ENCODE measurements at places on chromosomes 7 and 10.

- DNase-seq = no peak
Measured at GRCh38 chr7:9557853-9558252, 1124.4 kb downstream of the NXPH1 start.

- DNase-seq = no peak
Measured at GRCh38 chr10:111175787-111176186, 99.0 kb downstream of the ADRA2A start.

DNA sequence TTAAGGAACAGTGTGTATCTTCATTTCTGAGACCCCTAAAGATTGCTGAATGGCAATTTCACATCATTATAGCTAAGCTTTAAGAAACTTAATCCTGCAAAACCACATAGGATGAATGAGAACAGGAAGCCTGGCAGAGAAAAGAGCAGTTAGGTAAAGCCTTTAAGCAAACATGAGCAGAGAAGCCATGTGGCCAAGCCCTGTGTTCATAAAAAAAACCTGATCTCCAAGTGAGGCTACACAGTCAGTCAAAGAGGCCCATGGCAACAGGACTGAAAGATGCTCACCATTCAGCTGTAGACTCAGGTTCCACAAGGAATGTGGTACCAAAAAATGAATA is 9.3 kb downstream of the LIPA start:
- DNase-seq = no peak

DNA sequence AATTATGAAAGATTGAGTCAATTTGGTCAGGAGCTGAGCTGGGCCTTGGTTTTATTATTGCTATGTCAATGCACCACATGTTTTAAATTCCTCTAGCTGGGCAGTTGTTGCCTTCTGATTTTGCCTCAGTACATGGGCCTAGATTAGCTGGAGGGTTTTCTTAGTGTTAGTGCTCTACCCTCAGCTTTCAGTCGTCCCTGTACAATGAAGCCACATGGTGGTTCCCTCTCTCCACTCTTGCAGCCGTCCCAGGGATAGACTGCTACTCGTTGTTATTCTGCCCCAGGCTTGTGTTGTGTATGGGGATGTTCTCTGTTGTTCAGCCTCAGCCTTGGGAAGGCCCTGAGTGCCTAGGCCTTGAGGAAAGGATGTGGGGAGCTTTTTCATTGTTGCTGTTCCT is 37.0 kb downstream of the NHLRC2 start:
- DNase-seq = no peak

DNA sequence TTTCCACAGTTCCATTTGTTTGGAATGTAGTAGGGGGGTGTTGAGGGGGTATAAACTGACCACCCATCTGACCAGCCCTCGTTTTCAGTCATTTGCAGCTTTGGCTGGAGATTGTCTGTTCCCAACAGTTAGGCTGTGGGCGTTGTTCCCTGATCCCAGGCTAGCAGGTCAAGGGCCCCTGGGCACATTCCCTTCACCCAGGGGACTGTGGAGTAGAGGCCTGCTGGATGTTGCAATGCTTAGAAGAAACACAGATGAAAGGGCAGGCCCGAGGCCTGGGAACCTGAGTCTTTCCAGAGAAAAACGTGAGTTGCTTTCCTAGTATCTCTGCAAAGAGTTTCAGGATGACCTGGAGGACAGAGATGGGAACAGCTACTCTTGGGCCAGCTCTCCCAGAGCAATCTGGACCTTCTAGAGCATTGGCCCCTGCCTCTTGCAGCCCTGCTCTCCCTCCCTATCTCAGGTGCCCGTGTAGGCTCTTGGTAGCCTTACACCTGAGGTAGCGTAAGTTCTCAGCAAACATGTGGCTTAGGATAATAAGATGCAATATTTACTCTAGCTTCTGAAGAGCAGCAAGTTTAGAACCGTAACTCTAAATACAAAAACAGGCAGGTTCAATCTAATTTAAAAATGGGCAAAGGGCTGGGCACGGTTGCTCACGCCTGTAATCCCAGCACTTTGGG is 99.4 kb upstream of the EFCAB10 start:
- no peak for DNase-seq

- DNase-seq = no peak
Measured at GRCh38 chr10:77072361-77072835, 565.2 kb downstream of the KCNMA1 start.

GRCh38 chr10:43237631-43238446 is 29.0 kb downstream of the RASGEF1A start:
- no peak for DNase-seq

DNA sequence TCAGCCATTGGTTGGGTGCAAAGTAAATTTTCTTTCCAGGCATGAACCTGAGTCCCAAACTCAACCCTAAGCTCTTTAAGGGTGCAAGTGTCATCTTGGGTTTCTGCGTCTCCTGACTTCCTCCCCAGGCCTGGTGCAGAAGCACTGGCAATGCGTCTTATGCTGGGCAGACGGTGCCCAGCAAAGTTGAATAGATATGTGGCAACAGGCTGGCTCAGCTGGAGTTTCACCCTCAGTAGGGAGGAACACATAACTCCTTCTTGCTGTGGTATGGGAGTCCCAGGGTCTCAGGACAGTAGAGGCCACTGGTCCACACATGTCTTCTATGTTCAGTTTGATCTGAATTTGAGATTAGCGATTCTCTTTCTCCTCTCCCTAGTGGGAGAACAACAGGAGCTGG is 181.3 kb downstream of the RPS24 start:
- DNase-seq = no peak

DNA sequence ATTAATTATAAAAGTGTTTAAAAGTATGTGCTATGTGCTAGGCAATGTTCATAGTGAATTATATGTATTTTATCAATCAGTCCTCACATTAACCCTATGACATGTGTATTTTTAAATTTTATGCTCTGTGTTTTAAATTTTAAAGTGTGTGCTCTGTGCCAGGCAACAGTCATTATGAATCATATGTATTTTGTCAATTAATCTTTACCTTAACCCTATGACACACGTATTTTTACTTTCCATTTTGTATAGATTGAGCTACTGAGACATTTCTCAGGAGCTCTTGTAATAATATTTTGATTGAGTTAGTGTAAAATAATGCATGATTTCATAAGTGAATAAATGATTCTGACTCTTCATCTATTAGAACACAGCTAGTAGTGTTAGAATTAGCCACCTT is 117.8 kb downstream of the THSD7A start:
- DNase-seq = no peak

- DNase-seq = no peak
Measured at GRCh38 chr7:84258628-84259027, 64.0 kb upstream of the SEMA3A start.

DNA sequence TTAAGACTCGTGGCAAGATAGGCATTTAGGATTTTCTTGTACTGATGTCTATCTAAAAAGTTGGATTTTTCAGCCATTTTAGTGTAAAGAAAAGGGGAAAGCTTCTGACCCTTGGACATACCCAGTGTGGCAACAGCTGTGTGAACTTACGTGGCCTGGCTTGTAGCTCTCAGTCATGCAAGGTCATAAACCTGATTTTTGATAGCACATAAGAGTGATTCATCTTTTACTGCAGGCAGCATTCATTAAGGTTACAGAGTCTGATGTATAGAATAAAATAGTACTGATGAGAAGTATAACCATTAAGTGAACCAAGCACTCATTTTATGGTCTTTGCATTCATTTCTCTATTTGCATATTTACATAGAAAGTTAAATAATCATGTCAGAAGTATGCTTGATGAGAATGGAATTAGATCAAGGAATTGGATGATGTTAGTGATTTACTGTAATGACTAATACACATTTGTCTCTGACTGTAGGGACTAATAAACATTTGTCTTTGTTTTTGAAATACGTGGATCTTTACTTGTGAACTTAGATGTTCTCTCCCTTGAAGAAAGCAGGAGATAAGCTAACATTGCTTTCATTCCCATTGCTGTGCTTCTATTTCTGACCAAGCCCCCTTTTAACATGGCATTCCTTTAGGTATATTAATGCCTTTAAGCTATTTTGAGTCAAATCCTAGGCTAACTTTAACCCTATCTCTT is 88.2 kb downstream of the GSDME start:
- no peak for DNase-seq

GRCh38 chr10:18164093-18164492 is 23.9 kb downstream of the CACNB2 start:
- no peak for DNase-seq

- DNase-seq = no peak
Measured at GRCh38 chr10:24303522-24304310, 94.8 kb downstream of the KIAA1217 start.

DNA sequence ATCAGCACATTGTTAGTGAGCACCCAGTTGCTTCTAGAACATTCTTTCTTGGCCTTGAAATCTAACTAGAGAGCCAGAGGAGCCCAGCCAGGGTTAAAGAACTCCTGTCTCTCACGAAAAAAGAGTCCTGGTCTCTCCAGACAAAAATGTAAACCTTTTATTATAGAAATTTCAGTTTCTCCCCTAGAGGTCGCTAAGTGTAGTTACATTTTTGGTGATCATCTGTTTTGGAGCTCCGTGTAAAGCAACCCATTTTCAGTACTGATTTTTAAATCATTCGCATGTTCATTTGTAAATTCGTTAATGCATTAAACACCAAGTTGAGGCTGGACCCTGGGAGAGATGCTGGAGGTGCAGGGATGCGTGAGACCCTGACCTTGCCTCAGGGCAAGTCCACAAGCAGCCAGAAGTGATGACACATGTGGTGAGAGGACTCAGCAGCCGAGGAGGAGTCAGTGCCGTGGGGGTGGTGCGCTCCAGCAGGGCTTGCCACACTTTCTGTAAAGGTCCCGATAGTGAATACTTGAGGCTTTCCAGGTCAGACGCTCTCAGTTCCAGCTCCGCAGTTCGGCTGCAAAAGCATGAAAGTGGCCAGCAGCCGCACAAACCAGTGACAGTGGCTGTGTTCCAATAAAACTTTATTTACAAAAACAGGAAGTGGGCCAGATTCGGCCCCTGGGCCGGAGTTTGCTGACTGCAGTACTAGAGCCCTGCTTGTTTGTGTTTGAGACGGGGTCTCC is 578.6 kb upstream of the FOXK1 start:
- no peak for DNase-seq

GRCh38 chr7:108637049-108637621 is 67.5 kb downstream of the DNAJB9 start:
- DNase-seq = no peak

DNA sequence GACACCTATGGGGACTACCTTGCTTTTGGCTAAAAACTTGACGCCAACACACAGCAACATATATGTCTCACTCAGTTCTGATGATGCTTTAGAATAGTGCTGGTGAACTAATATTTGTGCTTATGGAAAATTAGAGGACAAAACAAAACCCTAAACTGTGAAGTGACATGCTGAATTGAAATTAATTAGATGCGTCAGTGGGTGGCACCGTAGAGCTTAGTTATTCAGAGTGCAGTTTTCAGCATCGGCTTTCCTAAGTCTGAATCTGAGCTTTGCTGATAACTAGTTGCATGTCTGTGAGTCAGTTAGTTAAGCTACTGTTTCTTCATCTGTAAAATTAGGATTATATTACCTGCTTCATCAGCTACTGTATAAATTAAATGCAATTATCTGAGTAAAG is 245.0 kb upstream of the SORCS1 start:
- no peak for DNase-seq

- no peak for DNase-seq
Measured at GRCh38 chr10:78255214-78255613, 221.6 kb downstream of the RPS24 start.

- DNase-seq = no peak
Measured at GRCh38 chr10:119333146-119333792, 125.9 kb downstream of the GRK5 start.

- DNase-seq = no peak
Measured at GRCh38 chr7:150935149-150935548, 43.0 kb downstream of the KCNH2 start.

- no peak for DNase-seq
Measured at GRCh38 chr10:92113911-92114600, 176.8 kb downstream of the CPEB3 start.

GRCh38 chr10:14186245-14186644 is 144.5 kb downstream of the FRMD4A start:
- DNase-seq = no peak

GRCh38 chr10:6755781-6756460 is 175.8 kb upstream of the PRKCQ start:
- no peak for DNase-seq

GRCh38 chr7:87091487-87092066 is 32.1 kb upstream of the ELAPOR2 start:
- DNase-seq = no peak

- no peak for DNase-seq
Measured at GRCh38 chr7:7017707-7018280, 164.6 kb upstream of the C1GALT1 start.

GRCh38 chr10:31742255-31742654 is 186.4 kb downstream of the ARHGAP12 start:
- DNase-seq = no peak

DNA sequence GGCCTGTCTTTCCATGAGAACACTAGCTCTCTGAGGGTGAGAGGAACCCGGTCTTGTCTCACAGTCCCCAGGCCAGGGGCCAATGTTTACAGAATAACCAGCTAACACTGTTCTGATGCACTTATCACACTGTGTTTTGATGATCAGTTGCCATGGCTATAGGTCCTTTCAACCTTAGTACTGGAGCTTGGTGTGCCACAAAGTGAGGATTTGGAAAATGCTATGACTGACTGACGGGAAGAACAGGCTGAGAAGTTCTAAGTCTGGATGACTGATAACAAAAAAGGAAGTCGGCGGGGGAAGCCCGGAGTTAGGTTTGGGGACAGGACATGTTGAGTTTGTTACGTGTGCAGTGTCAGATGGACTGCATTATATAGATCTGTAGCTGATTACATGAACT is 141.8 kb downstream of the CTTNBP2 start:
- no peak for DNase-seq

DNA sequence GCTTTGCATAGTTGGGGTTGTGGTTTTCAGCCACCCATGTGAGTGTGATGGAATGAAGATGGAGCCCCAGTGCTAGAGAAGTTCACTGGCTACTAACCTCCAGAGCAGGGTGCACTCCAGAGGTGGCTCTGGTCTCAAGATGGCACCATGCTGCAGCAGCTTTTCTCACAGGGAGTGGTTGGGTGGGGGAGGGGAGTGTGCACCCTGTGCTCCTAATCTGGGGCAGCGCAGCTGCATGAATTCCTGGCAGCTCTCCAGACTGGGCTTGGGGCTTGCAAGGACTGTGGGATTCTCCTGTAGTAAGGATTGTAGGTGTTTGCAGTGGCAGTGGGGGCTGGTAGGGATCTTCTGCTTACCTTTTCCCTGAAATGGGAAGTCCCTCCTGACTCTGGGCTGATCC is 23.7 kb downstream of the PHTF2 start:
- DNase-seq = no peak

DNA sequence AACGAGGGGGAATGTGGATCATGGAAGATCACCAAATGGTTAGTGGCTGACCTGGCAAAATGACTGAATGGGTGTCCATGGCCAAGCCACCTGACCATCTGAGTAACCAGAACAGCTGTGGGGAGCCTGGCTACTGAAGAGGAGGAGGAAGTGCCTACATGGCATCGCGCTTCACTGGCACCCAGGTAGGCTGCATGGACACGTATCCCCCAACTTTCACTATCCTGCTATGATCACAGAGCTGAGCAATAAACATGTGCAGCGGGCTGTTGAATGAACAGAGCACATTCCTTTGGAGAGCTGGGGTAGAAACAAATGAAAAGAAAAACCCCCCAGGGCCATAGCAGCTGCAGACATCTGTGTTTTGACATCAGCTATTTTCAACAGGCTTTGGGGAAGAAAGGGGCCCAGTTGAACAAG is 6.5 kb downstream of the AKR1B1 start:
- DNase-seq = no peak

All from activated CD8-positive, alpha-beta memory T cell treated with anti-CD3 and anti-CD28 coated beads for 48 hours (primary cell).